Tongue (tissue), 3 donors: ENCODE measurements at places on chromosomes 13 and 19. TPM values are rescaled to one million over a fixed set of nuclear protein-coding genes. Genes with fewer than 3 reads are reported as not detected.

DNA sequence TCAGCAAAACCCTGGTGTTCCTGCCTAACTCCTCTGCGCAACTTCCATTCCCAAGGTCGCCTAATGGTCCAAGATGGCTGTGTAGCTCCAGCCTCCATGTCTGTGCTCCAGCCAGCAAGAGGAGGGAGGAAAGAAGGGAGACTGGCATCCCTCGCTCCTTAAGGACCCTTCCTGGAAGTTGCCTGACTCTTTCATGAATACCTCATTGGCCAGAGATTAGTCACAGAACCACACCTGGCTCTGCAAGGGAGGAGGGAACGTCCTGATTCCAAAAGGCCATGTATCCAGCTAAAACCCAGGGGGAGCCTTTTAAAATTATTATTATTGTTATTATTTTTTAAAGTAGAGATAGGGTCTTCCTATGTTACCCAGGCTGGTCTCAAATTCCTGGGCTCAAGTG lies 4.8 kb downstream of the KCNK6 start:
- no peak for DNase-seq

DNA sequence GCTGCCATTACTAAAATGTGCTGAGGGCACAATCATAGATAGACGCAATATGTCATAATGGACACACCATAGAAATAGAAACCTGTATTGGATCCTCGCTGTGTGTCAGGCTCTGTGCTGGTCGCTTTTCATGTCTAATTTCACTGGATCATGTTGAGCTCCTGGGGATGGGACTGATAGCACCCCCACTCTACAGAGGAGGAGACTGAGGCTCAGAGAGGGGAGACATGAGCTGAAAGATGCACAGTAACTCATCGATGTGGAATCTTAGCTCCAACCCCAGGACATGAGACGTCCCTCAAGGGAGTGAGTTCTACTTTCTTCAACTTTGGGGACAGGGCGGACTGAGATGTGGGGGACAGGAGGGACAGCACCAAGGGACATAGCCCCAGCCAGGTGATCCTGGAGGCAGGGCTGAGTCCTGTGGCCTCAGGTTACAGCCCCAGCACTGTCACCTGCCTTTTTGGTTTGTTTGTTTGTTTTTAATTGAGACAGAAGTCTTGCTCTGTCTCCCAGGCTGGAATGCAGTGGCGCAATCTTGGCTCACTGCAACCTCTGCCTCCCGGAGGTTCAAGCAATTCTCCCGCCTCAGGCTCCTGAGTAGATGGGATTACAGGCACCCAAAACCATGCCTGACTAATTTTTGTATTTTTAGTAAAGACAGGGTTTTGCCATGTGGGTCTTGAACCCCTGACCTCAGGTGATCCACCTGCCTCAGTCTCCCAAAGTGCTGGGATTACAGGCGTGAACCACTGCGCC lies 6.6 kb upstream of the GIPC1 start:
- no peak for DNase-seq

The CBY2 gene
- not detected for total RNA-seq

The ODAD3 gene
- not detected for total RNA-seq

The IL11 gene
- total RNA-seq = not detected
